ENCODE measurements at places on chromosomes 11 and 22.

DNA sequence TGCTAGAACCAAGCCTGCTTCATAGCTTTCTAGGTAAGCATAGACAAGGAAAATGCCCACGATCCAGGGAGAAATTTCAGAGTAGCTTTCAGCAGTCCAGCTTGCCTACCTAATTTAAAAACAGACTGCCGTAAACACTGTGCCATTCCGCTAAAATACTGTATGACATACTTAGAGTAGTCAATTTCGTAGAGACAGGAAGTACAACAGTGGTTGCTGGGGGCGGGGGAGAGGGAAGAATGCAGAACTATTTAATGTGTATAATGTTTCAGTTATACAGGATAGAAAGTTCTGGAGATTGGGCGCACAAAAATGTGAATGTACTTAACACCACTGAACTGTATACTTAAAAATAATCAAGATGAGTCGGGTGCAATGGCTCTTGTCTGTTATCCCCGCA lies 56.7 kb downstream of the C11orf58 start:
- no peak for DNase-seq

- DNase-seq = no peak
Observed at GRCh38 chr11:80733790-80734189, 1293.0 kb upstream of the TENM4 start.

DNA sequence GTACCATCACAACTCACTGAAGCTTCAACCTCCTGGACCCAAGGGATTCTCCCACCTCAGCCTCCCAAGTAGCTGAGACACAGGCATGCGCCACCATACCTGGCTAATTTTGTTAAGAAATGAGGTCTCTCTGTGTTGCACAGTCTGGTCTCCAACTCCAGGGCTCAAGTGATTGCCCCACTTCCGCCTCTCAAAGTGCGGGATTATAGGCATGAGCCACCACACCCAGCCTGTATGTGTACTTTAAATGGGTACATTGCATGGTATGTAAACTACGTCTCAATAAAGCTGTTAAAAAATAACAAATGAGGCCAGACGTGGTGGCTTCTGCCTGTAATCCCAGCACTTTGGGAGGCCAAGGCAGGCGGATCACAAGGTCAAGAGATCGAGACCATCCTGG lies 36.2 kb upstream of the DDX6 start:
- DNase-seq = no peak

DNA sequence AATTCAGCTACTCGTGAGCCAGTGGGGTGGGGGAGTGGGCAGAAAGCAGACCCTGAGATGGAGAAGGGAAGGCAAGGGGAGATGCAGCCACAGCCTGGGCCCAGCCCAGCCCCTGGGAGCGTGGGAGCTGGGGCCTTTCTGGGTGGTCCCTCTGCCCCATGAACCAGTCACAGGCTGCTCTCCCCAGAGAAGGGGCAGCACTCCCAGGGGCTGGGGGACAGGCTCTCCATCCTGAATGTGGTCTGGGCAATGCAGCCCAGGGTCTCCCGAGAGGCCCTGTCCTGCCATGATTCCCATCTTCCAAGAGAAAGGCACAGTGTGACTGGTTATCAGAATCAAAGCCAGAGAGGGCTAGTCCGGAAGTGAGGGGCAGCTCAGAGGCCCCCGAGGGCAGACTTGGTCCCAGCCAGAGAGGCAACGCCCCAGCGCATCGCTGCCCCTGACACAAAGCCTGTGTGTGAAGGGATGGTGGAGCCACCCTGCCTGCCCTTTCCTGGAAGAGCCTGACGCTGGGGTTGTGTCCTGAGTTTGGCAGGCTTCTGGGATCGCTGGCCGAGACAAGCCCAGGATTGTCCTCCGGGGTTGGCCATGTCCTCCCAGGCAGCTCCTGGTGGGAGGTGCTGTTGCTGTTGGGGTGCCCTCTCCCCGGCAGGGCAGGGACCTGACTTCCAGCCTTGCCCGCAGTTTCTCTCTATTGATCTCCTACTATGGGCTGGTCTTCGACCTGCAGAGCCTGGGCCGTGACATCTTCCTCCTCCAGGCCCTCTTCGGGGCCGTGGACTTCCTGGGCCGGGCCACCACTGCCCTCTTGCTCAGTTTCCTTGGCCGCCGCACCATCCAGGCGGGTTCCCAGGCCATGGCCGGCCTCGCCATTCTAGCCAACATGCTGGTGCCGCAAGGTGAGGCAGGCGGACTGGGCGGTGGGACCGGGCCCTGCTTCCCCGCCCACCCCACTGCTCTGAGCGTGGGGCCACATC lies 23.8 kb upstream of the SLC22A12 start:
- no peak for DNase-seq

DNA sequence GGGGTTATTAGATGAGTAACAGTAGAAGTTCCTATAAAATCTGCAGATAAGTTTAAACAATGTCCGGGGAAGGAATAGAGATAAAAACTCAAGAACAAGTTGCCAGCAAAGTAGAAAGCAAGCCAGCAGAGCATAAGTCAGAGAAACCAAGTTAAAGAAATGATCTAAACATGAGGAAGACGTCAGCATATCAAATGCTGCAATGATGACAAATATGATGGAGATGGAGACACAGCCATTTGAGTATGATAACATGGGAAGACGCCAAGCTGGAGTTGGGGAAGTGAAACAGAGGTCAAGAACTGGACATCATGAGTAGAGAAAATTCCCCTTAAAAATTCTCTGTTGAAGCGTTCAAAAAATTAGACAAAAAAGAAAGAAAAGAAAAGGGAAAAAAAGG lies 571.5 kb downstream of the CNTN5 start:
- DNase-seq = no peak

DNA sequence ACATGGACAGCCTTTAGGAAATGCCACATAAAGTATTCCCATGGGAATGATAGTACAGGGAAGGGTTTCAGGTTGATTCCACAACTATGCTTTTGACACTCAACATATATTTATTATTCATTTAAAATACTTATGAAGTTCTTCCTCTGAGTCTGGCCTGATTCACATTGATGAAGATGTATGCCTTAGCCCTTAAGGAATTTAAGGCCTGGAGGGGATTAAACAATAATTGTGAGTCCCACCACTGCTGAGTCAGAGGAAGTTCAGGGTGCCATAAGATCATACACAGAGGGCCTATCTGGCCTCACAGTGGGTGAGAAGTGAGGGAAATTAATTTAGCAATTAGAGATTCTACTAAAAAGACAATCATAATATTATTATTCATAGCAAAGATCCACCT lies 161.1 kb upstream of the SNX19 start:
- no peak for DNase-seq
